T-helper 1 cell (primary cell): ENCODE measurements at places on chromosomes 1 and 21.

DNA sequence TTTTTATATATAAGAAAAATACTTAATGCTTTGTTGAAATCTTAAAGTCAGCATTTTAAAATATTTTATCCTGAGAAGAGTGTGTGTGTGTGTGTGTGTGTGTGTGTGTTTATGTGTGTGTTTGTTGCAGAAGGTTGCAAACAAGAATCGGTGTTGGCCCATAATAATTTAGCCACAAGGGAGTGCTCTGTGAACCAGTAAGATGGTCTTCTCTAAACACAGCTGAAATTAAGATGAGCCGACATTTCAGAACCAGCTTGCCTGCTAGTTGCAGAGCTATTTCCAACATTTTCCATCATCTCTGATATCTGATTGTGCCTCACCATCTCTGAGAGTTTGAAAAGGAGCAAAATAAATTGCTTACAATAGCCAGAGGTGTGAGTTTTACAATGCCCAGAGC is 158.8 kb upstream of the SGIP1 start:
- no peak for DNase-seq

- no peak for DNase-seq
Measured at GRCh38 chr1:53115403-53116306, 26.8 kb downstream of the SLC1A7 start.

DNA sequence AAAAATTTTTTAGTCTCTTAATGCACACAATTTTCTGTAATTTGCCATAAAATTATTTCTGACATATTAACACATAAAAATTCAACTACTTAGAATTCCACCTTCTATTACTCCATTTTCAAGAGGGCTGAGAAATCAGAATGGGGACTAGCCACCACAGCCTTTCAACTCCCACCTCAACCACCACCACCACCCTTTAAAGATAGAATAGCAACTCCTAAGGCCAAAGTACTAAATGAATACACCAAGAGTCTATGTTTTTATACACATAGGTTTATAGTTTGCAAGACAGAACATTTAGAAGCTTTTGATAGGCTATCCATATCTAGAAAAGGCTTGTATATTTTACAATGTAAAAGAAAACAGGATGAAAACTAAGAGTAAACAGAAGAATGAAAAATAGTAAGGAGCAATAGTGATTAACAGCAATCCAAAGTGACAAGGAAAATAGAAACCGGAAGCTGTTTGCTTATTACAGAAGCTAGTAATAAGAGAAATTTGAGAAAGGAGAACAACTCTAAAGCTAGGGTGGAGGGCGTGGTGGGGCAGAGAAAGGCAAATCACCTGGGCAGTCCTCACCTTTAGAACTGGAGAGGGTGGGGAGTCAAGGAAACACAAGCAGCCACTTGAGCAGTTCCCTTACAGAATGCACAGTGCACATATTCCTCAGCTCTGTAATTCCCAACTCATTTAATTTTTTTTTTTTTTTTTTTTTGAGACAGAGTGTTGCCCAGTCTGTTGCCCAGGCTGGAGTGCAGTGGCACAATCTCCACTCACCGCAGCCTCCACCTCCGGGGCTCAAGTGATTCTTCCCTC is 27.7 kb downstream of the EPS15 start:
- DNase-seq, result no peak

DNA sequence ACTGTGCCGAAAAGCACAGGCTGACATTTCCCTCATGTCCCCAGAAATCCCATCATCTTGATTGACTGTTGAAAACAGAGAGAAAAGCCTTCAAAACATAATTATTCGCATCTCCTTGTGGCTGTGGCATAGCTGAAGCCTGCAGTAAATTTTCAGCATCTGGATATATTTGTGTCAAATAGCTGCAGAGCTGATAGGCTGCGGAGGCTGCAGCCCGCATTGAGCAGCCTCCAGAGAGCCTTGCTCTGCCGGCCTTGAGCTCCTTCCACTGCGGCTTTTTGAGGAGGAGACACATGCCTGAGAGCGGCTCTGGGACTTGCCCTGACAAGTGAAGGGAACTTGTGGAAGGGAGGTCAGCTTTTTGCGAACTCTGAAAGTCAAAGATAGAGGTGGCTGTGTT is 144.7 kb downstream of the RYR2 start:
- no peak for DNase-seq

DNA sequence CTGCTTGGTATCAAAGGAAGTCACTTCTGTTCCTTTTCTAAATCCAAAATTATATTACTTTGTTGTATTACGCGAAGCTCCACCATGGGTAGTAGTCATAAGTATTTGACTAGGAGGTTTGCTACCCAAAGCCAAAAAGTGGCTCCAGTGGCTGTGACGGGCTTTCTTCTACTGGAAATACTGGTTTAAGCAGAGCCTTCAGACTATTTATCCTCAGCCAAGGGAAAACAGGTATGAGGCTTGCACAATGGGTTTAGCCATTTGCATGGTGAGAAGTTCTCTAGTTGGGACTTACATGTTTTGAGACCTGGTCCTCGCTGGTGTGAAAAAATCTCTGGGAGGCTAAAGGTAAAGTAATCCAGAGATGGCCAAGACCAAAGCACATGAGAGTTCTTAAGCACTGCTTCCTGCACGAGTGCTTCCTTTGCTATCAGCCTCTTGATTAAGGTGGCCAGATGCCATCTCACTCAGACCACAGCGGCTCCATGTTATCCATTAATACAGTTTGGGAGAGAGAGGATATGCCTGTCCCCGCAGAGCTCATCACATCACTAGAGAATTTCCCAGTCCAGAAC is 121.2 kb downstream of the PIK3R3 start:
- DNase-seq, result no peak

DNA sequence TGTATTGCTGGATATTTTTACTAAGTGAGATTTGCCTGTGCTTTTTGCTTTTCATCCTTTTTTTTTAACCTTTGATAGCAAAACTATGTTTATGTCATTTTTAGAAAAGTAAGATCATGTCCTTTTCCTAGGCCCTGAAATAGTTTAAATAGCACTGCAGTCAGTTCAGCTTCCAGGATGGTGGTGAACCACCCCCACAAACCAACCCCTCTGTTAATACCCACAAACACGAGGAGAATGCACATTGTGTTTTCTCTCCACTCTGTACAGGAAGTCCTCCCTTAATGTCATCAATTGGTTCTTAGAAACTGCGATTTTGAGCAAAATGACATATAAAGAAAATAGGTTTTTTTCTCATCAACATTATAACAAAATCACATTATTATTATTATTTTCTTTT is 117.7 kb upstream of the DSCAM start:
- no peak for DNase-seq
